ENCODE measurements at places on chromosomes 1 and 21. TPM values are rescaled to one million over a fixed set of nuclear protein-coding genes. Genes with fewer than 3 reads are reported as not detected.
A peak's percentile ranks its signal among the peaks of the same experiment; 100 is the strongest.

DNA sequence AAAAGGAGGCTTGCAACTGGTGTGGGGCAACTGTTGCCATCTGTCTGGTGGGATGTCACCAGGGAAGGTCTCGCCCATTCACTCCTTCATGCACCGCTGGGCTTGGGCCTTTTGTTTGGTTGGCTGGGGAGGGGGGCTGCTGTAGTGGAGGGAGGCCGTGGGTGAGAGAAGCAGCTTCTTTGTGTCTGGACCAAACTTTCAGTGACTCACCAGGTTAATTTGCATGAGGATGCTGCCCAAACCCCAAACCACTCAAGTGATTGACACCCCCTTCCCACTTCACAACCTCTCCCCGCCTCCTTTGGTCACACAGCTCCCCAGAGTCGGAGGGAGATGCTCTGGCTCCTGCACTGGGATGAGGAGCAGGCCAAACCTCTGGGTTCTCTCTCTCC, 19.7 kb downstream of the BTG2 start:
- no peak for DNase-seq

GRCh38 chr1:115408533-115408932, 70.5 kb upstream of the NGF start:
- DNase-seq: peak; percentile 56

- no peak for DNase-seq
These were observed 182.9 kb upstream of the CSF3R start for GRCh38 chr1:36665478-36666080.

AMY1A gene
- total RNA-seq: not detected

- no peak for DNase-seq
These were observed 19.2 kb upstream of the MTARC1 start for GRCh38 chr1:220767312-220768125.

FCRL5 gene
- total RNA-seq: 0.11 TPM

TIPRL gene
- total RNA-seq: 23.6 TPM

IL19 gene
- total RNA-seq: not detected

GRCh38 chr1:206427291-206427690, 43.0 kb upstream of the IKBKE start:
- no peak for DNase-seq

DNA sequence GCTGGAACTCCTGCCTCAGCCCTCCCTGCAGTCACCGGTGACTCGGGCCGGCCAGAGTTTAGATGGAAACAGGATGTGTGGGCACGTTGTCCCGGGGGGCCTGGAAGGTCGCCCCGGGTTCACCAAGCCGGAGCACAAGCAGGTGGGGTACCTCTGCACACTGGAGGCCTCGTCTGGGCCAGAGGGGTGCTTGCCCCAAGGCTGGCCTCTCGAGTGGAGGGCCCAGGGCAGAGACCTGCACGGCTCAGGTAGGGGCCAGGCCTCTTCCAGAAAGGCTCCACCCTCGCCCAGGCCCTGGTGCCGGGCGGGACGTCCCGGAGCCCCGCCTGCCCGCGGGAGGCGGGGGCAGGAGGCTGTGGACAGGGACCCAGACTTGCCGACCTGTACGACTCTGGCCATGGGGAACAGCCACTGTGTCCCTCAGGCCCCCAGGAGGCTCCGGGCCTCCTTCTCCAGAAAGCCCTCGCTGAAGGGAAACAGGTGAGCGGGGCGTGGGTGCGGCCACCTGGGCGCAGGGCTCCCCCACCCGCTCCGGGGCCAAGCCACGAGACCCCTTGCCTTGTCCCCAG, at the start of gene PLEKHN1:
TSS of gene PLEKHN1 (plus strand) at position 348 of the 569 bp plus-strand sequence. CDS start at position 398, 50 bp downstream.
- DNase-seq: no peak
